ENCODE measurements at places on chromosomes 4 and X. TPM values are rescaled to one million over a fixed set of nuclear protein-coding genes. Genes with fewer than 3 reads are reported as not detected.

GRCh38 chr4:181807771-181808170 is 435.4 kb upstream of the TENM3 start:
- DNase-seq: no peak

DNA sequence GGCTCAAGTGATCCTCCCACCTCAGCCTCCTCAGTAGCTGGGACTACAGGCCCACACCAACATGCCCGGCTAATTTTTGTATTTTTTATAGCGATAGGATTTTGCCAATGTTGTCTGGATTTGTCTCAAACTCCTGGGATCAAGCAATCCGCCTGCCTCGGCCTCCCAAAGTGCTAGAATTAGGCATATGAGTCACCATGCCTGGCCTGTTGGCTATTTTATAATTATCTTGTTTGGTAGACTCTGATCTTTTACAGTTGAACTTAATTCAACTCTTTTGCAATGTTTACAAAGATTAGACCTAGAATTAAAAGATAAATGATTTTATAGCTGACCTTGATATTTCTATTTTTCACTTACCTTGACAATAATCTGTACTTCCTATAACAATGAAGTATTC is 18.0 kb downstream of the DCK start:
- DNase-seq: no peak

GRCh38 chr4:75512386-75513211 is 1.6 kb downstream of the RCHY1 start:
- DNase-seq: no peak

DNA sequence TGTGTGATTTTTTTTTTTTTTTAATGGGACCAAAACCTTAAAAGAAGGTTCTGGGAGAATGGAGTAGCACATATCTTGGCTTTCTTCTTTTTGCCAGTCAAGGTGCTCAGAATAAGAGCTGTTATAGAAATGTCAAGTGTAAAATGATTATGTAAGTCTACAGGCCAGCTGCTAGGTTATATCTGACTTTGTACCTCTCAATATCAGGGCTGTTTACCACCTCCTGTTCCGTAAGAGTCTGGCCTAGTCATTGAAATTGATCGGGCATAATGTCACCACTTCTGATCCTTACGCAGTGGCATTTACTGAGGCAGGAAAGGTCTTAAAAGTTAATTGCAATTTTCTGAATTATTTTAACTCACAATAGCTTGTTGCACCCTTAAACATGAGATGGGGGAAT is 41.1 kb downstream of the LIMCH1 start:
- DNase-seq: no peak

- DNase-seq: no peak
Observed at GRCh38 chr4:3874028-3874415, 107.8 kb downstream of the ADRA2C start.

GRCh38 chr4:71186566-71187403 is 152.0 kb upstream of the SLC4A4 start:
- DNase-seq: peak; percentile 66

DNA sequence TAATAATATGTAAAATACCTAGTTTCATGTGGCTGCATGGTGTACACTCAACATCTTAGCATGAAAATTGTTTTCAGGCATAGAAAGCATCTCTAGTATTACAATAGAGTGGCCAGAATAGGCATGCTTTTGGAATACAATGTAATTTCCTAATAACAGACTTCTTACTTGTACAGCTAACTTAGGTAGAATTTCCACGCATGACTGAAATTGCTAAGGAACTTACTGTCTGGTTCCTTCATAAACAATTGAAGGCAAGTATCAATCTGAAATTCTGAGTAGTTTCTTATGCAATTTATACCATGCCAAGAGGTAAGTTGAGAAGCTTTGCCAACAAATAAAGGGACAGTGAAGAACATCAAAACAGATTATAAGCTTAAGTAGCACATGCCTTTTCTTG is 26.7 kb downstream of the SULT1E1 start:
- no peak for DNase-seq

DNA sequence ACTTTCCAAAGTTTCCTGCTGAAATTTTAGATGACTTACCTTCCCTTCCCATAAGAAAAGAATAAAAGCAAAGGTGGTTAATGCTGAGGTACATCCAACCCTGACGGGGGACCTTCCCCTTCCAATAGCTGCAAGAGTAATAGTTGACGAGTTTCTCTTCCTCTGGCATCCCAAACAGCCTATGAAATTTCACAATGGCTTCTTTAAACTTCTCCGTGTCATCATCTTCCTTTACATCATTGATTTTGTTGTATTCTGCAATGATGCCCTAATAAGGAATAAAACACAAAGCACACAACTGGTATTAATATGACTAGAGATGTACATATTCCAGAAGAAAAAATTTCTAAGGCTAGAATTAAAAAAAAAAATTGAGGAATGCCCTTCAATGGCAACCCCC is 76.6 kb downstream of the TBC1D9 start:
- no peak for DNase-seq

Gene MAGEA2B
- not detected for total RNA-seq

DNA sequence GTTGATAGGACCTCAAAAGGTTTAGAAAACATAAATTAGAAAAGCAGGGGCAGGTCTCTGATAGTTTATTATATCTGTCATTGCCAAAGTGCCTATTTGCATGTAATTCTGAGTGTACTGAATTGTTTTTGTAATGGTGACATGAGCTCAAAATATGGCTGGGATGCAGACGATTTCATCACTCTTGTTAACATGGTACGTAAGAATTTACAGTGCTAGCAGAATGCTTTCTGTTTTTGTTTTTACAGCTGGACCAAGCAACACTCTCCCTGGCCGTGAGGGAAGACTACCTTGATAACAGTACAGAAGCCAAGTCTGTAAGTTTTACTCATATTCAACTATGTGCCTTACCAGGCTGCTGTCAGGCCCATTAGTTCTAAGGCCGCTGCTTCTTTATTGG is 58.1 kb downstream of the PHEX start:
- no peak for DNase-seq

GRCh38 chr4:10861036-10861435 is 176.5 kb upstream of the CLNK start:
- DNase-seq: no peak

DNA sequence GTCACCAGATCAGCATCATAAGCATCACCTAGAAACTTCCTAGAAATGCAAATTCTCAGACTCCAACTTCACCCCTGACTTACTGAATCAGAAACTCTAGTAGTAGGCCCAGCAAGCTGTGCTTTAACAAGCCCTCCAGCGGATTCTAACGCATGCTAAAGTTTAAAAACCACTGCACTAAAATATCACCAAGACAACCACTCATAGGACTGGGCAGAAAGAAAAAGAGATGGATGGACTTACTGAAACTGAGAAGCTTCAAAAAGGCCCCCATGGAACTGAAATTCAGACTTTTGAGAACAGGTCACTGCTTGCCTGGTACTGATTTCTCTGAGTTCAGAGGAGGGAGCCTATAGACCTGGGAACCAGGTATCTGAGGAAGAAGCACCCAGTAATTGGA is 40.1 kb downstream of the FAM241A start:
- no peak for DNase-seq

GRCh38 chr4:57490520-57491255 is 380.5 kb upstream of the IGFBP7 start:
- DNase-seq: no peak

Gene SFRP2
- not detected for total RNA-seq

GRCh38 chr4:47010912-47011446 is 17.6 kb upstream of the GABRA4 start:
- DNase-seq: no peak

GRCh38 chrX:15314472-15314871 is 968 bp downstream of the ASB11 start:
- DNase-seq: no peak

GRCh38 chrX:30141966-30142365 is 73.4 kb upstream of the MAGEB2 start:
- no peak for DNase-seq

DNA sequence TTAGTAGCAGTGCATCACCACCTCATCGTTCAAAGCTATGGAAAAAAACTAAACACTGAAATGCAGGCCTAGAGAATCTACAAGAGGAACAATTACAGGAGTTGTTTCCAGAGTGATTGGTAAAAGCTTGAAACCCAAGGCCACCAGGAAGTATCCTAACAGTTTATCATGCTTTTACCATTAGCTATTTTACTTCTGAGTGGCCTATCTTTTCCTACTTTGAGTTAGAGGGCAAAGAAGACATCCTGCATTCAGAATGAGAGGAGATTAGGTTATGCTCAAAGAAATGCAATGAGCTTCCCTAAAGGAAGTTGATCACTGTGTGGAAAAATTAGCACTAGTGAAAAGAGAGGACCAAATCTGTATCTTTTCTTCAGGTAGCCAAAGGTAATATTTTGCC is 69.8 kb upstream of the PRSS48 start:
- no peak for DNase-seq

DNA sequence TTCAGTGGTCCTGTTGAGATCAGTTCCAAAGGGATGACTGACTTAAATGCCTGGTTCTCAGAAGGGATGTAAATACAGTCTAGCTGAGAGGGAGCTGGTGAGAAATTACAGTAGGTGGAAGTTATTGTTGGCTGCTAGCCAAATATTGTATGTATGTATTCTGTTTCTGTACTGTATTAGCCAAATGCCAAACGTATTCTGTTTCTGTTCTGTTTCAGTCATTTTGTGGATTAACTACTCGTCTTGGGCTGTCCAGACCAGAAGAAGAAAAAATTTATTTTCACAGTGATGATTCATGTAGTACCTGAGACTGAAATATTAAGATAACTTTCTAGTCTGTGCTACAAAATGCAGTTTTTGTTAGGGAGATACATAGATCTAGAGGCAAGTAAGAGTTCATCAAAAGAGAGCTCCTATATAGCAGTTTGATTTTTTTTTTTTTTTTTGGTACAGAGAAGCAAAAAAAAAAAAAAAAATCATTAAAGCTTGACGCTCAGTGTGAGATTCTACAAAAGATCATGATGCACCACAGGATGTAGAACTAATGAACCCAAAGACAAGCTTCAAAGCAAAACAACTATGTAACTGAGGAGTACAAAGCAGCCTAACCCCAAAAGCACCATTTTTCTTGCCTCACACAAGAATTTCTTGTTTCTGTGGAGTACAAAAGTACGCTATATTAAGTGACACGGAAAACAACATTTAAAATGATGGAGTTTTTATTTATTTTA is 54.8 kb downstream of the CASP6 start:
- no peak for DNase-seq

Gene DUX4
- not detected for total RNA-seq

- DNase-seq: no peak
Observed at GRCh38 chrX:155666741-155667140, 54.0 kb upstream of the TMLHE start.

Gene C1QTNF7
- not detected for total RNA-seq

GRCh38 chr4:140711910-140712309 is 44.3 kb downstream of the TBC1D9 start:
- DNase-seq: no peak

- DNase-seq: no peak
Observed at GRCh38 chr4:148061795-148062194, 329.9 kb downstream of the ARHGAP10 start.

Gene USP26
- total RNA-seq: not detected

DNA sequence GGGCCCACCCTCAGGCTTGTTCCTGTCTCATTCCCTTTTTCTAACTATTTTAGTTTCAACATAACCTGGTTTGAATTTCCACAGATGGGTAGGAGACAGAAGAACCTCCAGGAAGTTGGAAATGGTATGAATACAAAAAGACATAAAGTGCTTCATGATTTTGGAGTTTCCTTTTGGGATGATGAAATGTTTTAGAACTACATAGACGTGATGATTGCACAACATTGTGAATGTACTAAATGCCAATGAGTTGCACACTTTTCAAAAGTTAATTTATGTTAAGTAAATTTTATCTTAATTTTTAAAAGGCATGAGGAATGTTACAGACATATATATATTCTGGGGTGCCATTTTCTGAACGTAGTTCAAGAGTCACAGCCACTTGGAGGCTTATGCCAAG is 41.1 kb upstream of the IBSP start:
- DNase-seq: no peak

DNA sequence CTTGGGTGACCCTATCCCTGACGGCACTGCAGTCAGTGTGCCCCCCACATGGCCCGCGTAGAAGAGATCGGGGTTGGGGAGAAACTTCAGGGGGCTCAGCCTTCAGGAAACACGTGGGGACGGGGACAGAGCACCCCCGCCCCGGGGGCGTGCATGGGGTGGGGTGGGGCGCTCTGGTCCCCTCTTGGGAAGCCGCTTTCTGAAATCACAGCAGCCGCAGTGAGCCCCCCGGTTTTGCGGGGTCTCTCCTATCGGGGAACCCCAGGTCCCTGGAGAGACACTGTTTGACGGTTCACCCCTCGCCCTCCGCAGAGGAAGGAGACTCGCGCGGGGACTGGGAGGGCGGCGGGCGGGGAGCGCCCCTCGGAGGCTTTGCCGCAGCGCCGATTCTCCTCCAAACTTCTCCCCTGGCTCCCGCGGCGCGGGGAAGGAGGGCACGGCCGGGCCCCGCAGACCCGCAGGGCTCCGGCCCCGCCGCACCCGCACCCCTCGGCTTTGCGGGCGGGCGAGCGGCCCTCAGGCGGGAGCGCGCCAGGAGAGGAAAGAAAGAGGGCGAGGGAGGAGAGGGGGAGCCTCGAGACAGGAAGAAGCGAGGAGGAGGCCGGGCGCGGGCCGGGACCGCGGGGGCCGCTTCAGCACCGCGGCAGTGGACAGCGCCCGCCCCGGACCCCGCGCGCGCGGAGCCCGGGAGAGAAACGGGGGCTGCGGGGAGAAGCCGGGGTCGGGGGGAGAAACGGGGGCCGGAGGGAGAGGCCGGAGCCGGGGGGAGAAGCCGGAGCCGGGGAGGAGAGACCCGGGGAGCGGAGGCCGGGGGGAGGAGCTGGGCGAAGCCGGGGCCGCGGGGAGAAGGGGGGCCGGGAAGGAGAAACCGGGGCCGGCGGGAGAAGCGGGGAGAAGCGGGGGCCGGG is 612 bp downstream of the CPLX1 start:
- peak; percentile 48 for DNase-seq

- DNase-seq: no peak
Observed at GRCh38 chr4:145521282-145521681, 39.6 kb downstream of the SMAD1 start.

GRCh38 chrX:54807524-54808108 is at the start of gene MAGED2:
TSS of gene MAGED2 (plus strand) at chrX:54807745. CDS start at chrX:54809332, 1,587 bp downstream.
- DNase-seq: peak; percentile 69

GRCh38 chrX:10549280-10549679 is 71.1 kb downstream of the MID1 start:
- no peak for DNase-seq

DNA sequence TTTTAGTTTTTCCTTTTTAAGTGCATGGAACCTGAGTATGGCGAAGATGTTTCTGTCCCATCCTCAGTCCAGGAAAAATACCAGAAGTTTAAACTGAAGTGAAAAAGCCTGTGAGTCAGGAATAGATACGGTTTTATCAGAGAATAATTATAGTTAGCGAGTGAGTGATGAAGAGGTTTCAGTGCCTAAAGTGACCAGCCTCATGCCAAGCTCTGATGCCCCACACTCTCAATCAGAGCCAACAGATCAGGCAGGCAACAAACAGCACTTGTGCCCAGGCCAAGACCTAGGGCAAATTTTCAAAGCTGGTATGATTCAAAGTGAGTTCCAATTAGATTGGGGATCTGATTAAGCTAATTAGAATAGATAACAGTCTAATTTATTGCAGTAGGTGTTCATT is 212.8 kb upstream of the NRK start:
- DNase-seq: no peak

All from CD4-positive, alpha-beta T cell (primary cell).